ENCODE measurements at places on chromosomes 11 and 22. TPM values are rescaled to one million over a fixed set of nuclear protein-coding genes. Genes with fewer than 3 reads are reported as not detected.

ROBO3 gene
- total RNA-seq: 24.5 TPM

- no peak for DNase-seq
Measured at GRCh38 chr22:39664485-39665200, 94.1 kb downstream of the CACNA1I start.

KDM4D gene
- 3.2 TPM for total RNA-seq

- no peak for DNase-seq
Measured at GRCh38 chr11:60150279-60150678, 32.6 kb downstream of the MS4A6A start.

APOC3 gene
- not detected for total RNA-seq

DNA sequence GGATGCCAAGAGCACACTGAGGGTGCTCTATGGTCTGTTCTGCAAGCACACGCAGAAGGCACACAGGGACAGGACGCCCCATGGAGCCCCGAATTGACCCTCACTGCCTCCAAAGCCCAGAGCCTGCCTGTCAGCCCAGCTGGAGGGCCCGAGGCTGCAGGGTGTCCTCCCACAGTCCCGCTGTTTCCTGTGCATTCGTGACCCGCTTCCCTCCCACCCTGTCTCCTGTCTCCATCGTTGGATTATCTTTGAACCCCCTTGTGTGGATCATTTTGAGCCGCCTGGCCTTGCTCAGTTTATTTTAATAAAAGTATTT, 25.6 kb downstream of the PARVG start:
- no peak for DNase-seq

DNA sequence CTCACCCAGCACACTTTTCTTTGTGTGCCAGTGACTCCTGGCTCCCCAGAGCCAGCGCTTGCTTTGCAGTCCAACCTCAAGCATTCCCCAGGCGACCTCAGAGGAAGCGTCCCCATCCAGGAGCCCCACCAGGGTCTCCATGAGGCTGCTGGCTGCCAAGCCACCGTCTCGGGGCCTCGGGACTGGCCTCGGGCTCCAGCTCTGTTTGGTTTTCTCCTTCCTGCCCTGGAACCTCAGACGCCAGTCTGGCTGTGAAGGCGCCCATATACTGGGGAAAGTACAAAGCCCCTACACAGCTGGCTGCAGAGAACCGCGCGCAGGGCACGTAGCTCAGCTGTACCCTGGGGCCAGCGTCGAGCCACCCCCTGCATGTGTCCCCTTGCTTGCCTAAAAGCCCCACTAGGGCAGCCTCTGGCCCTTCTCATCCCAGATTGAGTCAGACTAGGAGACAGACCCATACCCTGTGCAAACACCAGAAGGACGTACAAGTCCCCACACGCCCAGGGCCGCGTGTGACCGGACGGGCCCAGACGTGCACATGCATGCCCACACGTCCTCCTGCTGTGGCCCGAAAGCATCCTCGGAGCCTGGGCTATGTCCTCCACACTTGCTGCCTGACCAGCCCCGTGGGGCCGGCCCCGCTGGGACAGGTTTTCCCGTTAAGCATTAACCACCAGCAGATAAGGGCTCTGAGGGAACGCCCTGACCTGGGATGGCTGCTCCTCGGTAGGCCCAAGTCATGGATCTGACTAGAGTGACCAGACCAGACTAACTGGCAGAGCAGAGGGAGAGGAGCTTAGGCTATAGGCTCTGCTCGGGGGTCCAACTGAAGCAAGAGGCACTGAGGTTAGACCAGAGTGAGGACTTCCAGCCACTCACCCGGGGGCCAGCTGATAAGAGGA, 4.2 kb upstream of the SYT8 start:
- DNase-seq: peak; percentile 21

- DNase-seq: peak; percentile 34
Measured at GRCh38 chr11:132278801-132279574, 908.6 kb downstream of the NTM start.

TMEM191B gene
- total RNA-seq: 0.10 TPM

DNA sequence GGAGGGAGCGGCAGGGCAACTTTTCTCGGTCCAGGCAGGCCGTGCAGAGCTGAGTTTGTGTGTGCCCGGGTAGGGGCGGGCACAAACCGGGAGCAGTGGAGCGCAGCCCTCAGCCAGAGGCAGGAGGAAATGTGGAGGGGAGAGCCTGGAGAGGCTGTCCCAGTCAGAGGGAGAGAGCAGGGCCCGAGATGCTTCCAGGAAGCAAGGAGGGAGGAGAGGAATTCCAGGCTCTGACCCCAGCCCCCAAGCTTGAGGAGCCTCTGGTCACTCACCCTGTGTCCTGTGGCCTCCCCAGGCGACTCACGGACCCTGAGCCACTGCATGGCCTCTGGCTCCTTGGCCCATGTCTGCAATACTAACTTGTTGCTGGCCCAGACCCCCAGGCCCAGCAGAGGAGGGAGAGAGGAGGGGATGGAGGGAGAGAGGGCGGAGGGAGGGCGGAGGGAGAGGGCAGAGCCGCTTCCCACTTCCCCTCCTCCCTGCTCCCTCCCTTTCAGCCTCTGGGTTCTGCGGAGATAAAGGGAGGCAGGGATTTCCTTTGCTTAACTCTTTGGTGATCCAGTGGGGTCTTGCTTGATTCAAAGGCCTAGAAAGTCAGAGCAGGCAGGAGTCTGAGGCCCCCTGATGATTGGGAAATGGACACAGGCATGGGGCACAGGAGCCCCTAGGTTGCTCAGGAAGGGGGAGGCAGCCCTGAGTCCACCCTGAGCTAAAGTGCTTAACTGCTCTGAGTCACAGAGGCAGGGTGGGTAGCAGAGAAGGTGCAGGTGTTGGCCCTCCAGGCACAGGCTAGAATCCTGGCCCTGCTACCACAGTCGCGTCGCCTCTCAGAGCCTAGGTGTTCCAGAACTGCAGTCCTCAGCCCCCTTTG, at the start of gene C1QTNF6:
Gene C1QTNF6, minus strand, starts transcription at position 357 of the 871 bp plus-strand sequence. Its CDS starts 34 bp downstream, at position 323.
- peak; percentile 61 for DNase-seq

GRCh38 chr11:46315783-46316563, 31.3 kb upstream of the DGKZ start:
- no peak for DNase-seq

DNA sequence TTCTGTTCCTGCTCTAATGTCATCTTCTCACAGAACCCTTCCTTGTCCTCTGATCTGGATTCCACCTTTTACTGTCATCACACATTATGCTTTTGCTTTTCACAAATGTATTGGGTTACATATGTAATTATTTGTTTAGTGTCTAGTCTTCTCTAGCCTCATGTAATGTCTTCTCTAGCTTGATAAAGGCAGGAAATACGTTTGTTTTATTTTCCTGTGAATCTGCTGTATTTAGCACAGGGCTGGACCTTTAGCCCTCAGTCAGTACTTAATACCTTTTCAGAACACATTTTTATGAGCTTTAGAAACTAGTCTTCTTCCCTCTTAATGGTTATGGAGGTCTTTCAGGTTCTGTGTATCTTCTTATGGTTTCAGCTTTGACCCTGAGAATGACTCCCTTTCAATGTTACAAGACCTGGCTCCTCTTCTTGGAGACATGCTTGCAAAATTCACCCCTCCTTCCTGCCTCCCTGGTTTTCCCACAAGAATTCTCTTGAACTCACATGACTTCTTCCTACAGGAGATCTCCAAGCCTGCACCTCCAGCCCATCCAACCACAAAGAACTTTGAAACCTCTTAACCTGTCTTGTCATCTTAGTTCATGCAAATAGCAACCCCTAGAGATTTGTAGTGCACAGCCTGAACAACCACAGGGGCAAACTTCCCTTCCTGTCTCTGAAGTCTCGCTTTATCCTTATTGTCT, 132.7 kb upstream of the DDI1 start:
- peak; percentile 27 for DNase-seq

RNF214 gene
- total RNA-seq: 7.5 TPM

- no peak for DNase-seq
Measured at GRCh38 chr11:72443016-72443415, 8.7 kb upstream of the CLPB start.

GRCh38 chr22:31602259-31602952, 59.6 kb downstream of the PISD start:
- peak; percentile 92 for DNase-seq

DNA sequence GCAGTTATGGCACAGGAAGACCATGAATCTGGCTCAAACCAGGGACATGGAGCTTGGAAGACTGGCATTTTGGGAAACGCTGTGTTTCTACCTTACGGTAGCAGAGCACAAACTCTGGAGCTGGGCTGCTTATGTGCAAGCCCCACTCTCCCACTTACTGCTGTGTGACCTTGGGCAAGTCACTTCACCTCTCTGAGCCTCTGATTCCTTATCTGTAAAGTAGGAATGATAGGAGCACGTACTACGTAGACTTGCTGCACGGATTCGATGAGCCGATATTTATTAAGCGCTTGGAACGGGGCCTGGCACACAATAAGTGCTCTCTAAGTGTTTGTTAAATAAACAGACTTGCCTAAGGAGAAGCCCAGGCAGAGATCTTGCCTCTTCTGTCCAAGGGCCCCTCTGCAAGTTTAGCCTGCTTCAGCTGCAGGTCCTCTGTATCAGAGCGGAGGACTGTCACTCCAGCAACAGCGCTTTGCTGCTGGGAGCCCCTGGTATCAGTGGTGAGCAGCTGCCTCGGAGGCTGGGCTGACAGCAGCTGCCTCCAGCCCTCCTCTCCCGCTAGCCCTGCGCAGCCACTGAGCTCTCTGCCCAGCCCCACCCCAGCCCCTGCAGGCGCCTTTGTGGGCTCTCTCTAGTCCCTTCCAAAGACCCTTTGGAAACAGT, 96.9 kb upstream of the ANO1 start:
- no peak for DNase-seq

- no peak for DNase-seq
Measured at GRCh38 chr22:46914481-46914880, 152.0 kb downstream of the TBC1D22A start.

DNA sequence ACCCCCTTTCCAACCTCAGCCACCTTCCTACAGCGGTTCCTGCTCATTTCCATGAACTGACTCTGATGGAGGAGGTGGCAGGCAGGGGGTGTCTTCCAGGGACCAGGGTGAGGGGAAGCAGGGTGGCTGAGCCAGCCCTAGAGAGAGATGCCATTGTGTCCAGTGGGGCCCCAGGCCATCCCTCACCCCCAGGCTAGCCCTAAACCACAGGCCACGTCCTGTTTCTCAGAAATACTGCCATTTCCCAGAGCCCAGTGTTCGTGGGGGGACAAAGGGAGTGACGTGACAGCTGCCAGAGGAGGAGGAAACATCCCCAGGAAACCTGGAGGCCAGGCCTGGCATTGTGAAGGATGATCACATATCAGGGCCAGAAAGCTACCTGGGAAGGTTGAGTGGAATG, 39.5 kb downstream of the CHRDL2 start:
- DNase-seq: peak; percentile 37

DNA sequence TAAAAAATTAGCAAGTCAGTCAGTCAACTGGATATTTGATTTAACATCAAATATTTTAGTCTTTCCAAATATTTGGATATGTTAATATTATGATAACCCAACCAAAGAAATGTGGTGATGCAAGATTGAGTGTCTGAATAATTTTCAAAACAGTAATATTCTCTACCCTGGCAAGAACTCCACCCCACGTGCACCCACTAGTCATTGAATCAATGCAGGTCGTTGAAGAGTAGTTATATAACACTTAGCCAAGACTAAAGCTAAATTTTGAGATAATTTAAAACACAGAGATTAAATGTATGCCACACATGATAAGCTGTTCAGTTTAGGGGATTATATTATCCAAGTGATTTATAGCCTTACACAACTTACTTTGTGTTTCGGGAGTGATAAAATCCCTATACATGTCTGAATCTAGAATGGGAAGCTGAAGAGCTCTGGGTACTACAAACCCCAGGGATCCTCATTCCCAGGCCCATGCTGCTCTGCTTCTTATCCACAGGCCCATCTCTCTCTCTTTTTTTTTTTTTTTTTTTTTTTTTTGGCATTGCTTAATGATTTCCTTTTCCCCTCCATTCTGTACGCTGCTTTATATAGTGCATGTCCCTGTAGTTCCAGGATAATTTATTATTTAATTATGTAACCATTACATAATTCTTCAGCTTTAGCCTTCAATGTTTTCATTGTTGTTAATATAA, 392.9 kb downstream of the NTM start:
- no peak for DNase-seq

DRD2 gene
- total RNA-seq: 0.37 TPM

- DNase-seq: peak; percentile 62
Measured at GRCh38 chr11:11960687-11961086, 47.7 kb downstream of the DKK3 start.

GRCh38 chr11:66529069-66529468, 16.8 kb downstream of the ZDHHC24 start:
- no peak for DNase-seq

DNA sequence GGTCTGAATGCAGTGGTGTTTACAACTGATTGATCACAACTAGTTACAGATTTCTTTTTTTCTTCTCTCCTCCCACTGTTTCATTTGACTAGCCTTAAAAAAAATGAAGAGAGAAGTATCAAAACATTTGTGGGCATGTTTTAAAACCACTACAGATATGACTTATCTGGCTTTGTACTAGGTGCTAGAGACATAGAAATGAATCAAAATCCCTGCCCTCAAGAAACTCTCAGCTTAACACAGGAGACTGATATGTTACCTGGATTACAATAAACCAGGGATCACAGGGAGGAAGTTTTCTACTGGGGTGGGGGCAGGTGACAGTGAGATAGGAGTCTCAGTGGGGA, 25.2 kb upstream of the CTR9 start:
- DNase-seq: no peak

- no peak for DNase-seq
Measured at GRCh38 chr11:117796872-117797529, at the start of gene DSCAML1. Gene DSCAML1 (minus strand): TSS chr11:117797216. CDS start chr11:117797079, 137 bp downstream.

GRCh38 chr22:50522208-50522805, 3.1 kb downstream of the SCO2 start:
- no peak for DNase-seq

DNA sequence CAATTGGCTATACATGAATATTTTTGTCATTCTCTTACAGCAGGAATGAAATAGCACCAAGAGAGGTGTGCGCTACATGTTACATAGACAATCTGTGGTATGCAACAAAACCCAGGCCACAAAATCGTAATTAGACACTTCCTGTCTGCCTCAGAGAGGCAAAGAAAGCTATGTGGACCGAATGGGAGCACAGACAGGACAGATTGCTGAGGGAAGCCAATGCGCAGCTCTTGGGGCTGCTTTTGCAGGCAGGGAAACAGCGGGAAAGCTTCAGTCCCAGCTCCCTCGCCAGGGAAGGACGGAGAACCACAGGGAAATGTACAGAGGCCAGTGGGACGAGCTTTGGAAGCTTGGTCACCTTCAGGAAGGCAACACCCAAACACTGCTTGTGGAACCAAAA, 40.9 kb downstream of the SERPINH1 start:
- DNase-seq: peak; percentile 68

DNA sequence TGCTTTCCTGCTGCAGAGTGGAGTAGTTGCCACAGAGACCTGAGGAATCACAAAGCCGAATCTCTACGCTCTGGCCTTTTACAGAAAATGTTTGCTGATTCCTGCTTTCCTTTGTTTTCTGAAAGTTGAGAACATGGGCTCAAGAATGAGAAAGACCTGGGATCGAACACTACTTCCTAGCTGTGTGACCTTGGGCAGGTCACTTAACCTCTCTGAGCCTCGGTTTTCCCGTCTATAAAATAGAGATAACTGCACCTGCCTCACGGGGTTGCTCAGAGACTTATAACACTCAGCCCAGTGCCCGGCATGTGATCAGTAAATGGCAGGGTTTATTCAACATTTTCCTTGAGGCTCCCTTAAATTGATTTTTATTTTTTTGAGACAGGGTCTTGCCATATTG, 70.9 kb upstream of the ALX4 start:
- DNase-seq: no peak

OSBPL5 gene
- total RNA-seq: 9.6 TPM

- no peak for DNase-seq
Measured at GRCh38 chr11:67027943-67028542, 5.1 kb downstream of the SYT12 start.

GRCh38 chr22:48701296-48702030, 1126.2 kb downstream of the BRD1 start:
- no peak for DNase-seq

GRCh38 chr11:69492201-69492991, 10.9 kb downstream of the LINC01488 start:
- DNase-seq: no peak
